ENCODE measurements at places on chromosomes 4 and X. TPM values are rescaled to one million over a fixed set of nuclear protein-coding genes. Genes with fewer than 3 reads are reported as not detected.

The RAB33A gene
- polyA plus RNA-seq = 0.59 TPM

DNA sequence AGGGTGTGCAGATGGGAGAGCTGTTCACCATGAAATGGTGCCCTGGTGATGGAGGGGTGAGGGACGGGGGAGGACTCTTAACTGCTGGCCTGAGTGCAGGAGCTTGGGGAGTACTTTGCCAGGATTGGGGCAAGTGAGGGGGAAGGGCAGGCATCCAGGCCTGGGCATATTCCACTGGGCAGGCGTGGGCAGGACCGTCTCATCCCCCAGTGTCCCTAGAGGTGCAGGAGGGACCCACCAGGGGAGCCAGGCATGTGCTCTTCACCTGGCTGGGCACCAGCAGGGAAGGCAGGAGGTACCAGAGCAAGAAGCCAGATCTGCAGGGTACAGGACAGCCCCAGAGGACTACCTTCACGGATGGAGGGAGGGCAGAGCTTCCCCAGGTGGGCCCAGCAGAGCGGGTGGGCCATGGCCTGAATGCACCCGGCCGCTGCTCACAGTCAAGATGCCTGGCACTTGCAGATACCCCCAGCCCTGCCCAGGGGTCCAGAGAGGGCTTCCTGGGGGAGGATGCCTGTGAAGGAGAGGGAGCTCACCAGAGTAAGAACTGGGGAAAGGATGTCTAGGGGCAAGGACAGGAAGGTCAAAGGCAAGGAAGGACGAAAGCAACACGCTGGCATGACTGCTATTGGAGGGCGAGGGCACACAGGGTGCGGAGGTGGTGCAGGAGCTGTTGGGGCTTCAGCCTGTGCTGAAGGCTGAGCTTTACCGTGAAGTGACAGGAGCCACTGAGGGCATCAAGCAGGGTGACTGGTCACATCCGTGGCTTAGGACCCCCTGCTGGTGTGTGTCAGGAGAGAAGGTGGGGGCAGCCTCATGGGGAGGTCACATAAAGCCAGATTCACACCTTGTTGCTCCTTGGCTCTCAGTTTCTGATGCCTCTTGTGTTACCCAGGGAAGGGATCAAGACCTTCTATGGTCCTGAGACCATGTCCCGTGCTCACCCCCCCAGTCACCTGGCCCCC, 68.2 kb upstream of the NKX1-1 start:
- DNase-seq = no peak

DNA sequence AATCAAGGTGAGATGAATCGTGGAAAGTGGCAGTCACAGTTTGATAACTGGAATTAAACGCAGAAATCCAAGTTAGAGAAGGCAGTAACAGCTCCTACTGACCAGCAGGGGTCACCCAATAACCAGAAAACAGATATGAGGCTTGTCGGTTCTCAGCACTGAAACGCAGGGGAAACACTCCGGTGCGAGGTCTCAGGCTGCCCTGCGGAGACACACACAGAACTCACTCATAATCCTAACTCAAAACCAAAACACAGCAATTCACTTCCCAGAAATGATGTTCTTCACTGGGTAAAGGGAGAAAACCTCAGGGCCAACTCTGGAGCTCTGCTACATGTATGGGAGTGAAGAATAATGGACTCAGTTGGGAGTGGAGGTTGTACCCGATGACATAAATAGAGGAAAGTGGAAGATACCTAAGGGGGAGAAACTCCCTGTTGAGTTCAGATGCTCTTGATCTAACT, 384.4 kb downstream of the RAPGEF2 start:
- peak; percentile 78 for DNase-seq

The NAP1L2 gene
- polyA plus RNA-seq = 1.8 TPM

GRCh38 chr4:61427818-61428495, 227.8 kb downstream of the ADGRL3 start:
- DNase-seq = no peak

The DCX gene
- 2.1 TPM for polyA plus RNA-seq

DNA sequence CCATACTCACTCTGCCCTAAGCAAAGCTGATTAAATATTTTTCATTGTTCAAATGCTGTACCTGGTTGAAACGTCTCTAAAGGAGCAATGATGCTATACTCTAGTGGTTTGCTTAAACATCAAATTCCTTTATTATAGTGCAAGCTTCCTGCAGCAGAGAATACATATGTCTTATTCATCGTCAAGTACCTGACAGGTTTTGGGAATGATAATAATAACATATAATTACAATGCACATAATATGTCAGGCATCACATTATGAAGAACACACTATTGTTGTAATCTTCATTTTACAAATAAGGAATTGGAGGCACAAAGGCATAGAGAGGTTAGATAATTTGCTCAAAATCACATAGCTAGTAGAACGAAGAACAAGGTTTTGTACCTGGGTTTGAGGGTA, 151.6 kb downstream of the GRIA2 start:
- no peak for DNase-seq

The SHISA3 gene
- 97.1 TPM for polyA plus RNA-seq

DNA sequence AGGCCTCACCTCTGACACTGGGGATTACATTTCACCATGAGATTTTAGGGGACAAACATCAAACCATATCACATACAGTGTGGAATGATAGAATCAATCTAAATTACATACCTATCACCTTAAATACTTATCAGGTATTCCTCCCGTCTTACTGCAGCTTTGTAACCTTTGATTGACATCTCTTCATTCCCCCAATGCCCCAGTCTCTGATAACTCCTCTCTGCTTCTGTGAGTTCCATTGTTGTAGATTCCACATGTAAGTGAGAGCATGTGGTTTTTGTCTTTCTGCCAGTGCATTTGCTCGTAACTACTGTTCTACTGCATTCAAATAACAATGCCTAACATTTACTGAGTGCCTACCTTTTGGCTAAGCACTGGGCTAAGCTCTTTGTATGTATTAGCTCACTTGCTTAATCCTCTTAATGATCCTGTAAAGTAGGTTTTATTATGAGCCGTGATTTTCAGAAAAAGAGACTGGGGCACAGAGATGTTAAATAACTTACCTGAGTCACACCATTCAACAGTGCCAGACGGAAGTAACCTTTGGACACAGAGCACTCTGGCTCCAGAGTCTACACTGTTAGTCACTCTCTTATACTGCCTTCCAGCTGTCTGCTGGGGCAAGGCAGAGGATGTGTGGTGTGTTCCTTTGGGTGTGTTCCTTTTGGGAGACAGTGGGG, 63.7 kb upstream of the ESX1 start:
- DNase-seq = no peak

GRCh38 chrX:74492720-74493201, 71.5 kb downstream of the SLC16A2 start:
- DNase-seq = no peak

DNA sequence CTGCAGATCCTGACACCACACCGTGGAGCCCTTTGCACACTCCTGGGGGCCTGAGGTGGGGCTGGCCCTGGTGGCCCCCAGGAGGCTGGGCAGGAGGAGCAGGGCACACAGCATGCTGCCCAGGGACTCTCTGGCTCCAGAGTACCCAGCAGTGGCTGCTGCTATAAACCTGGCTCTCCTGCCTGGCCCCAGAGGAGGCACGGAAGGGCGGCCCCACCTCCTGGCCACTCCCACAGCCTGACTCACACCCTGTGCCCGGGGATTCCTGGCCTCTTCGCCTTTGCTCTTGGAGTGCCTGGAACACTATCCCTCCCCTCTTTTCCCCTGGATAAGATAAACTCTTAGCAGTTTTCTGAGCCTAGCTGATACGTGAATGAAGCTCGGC, at the start of gene PSAPL1:
Gene PSAPL1, minus strand, starts transcription at position 165 of the 385 bp plus-strand sequence. Its CDS starts 51 bp downstream, at position 114.
- DNase-seq = no peak

DNA sequence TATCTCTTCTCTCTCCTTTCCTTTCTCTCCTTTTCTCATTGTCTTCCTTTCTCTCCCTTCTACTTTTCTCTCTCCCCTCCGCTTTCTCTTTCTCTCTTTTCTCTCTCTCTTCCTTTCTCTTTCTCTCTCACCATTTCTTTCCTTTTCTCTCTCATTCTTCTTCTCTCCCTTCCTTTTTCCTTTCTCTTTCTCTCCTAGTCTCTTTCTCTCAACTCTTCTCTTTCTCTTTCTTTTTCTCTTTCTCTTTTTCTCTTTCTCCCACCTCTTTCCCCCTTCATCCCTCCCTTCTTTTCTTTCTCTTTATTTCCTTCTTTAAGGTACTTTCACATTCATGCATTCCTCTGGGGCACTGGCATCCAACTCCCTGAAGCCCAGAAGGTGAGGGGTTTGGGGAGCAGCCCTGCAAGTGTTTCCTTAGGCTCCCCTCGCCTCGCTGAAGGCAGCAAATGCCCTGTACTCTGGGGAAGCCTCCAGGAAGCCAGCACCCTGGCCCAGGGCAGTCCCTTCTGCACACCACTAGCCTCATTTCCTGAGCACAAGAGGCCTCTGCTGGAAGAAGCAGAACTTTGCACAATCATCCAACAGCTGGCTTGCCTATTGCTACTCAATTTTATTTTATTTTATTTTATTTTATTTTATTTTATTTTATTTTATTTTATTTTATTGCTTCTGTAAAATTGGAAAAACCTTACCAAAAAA, 124.2 kb downstream of the NFKB1 start:
- no peak for DNase-seq

GRCh38 chr4:8575457-8575856, 4.7 kb upstream of the GPR78 start:
- DNase-seq = no peak

- DNase-seq = peak; percentile 47
Observed at GRCh38 chr4:151202851-151203455, 74.0 kb upstream of the PRSS48 start.

DNA sequence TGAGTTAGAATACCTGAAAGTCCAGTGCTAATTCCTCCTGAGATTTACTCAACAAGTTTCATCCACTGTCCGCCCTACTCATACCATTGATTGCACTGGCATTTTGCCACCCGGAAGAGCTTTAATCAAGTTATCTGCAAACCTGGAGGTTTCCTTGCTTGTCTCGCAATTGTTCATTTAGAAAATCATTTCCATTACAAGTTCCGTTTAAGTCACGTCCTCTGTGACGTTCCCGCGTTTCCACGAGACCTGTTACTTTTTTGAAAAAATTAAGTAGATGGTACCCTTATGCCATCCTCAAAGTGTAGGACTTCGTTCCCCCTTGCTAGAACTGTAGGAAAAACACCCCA, 761 bp upstream of the FRYL start:
- DNase-seq = no peak

The CLDN22 gene
- polyA plus RNA-seq = 0.41 TPM

DNA sequence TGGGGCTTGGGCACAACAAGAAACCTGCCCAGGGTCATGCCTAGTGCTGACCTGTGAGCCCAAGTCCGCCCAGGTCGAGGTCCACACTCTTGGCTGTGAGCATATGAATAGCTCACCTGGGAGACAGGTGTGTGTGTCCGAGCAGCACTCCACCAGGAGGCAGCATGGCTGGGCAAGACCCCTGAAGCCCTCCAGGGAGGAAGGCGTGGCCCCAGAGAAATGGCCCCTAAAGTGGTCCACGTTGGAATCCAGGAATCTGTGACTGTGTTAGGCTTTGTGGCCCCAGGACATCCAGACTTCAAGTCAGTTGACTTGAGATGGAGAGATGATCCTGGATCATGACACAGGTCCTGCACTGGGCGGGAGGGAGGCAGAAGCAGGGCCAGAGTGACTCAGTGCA, 138.8 kb downstream of the CPZ start:
- DNase-seq = no peak

DNA sequence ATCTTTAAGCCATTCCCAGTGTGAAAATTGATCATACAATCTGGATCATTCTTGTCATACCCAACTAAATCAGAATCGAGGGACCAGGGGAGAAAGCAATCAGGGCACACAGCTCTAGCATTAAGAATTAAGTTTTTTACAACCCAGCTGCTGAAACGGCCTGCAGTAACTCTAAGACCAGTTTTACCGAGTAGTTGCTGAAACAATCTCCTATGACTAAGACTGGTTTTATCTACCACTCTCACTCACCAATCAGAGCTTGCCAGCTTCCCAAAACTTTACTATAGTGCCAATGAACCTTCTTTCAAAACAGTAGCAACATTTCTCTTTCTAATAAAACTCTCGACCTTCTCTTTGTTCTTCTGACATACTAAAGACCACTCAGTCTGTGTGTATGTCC, 2.8 kb upstream of the SAP30 start:
- DNase-seq = no peak

The PRDM5 gene
- polyA plus RNA-seq = 13.7 TPM

DNA sequence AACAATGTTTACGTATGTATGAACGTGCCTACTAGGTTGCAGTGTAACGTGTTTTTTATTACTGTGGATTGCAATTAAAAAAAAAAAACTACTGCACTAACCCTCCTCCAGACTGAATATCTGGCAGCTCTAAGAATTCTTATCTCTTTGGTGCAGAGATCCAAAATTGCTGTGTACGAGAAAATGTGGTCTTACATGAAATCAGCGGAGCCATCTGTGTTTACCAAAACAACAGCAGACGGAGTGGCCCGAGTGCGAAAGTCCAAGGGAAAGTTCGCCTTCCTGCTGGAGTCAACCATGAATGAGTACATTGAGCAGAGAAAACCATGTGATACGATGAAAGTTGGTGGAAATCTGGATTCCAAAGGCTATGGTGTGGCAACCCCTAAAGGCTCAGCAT, 268.1 kb downstream of the THOC2 start:
- DNase-seq = no peak

- no peak for DNase-seq
Observed at GRCh38 chr4:150569384-150569987, 12.5 kb upstream of the MAB21L2 start.

GRCh38 chr4:188688956-188689355, 549.7 kb downstream of the TRIML1 start:
- no peak for DNase-seq

The PPM1K gene
- polyA plus RNA-seq = 21.3 TPM

GRCh38 chr4:33062155-33062806, 2342.1 kb downstream of the PCDH7 start:
- DNase-seq = no peak

GRCh38 chr4:92599044-92599443, 295.3 kb downstream of the GRID2 start:
- DNase-seq = no peak

DNA sequence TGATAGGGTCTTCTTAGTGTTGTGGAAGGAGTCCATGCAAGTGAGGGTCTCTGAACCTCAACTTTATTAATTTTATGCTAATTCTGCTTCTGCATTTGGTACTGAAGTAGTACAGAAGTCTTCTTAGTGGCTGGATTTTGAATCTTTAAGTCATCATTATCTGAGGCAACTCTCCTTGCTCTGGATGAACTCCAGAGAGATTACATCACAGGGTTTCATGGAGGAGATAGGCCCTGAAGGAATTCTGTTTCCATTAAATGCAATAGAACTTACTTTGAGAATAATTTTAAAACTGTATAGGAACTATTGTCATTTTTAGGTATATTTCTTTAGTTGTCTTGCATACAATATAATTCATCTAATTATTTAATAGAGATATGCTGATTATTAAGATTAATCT, 451.2 kb downstream of the FAT4 start:
- DNase-seq = no peak

- no peak for DNase-seq
Observed at GRCh38 chr4:114998316-114998715, 115.1 kb downstream of the NDST4 start.

DNA sequence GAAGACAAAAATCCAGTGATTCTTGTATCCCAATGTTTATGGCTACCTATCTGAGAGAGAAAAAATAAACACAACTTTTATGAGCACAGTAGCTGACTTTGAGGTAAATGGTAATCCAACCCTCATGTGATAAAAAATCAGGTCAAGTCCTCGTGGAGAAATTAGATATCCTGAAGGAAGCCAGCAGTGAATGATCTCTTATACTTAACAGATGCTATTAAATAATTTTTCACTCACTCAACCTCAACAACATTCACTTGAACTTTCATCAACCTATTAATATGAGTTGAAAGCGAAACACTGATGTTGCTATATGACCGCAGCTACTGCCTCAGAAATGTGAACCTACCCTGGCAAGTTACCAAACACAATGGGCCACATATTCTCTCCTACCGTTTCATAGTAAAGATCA, 105.4 kb downstream of the GPC3 start:
- no peak for DNase-seq

GRCh38 chr4:10006231-10006600, 15.1 kb downstream of the SLC2A9 start:
- DNase-seq = peak; percentile 56

All from renal pelvis (tissue), 12 donors.